Ureter (tissue), 1 donor: ENCODE measurements at places on chromosomes 3 and 15. TPM values are rescaled to one million over a fixed set of nuclear protein-coding genes. Genes with fewer than 3 reads are reported as not detected.

DNA sequence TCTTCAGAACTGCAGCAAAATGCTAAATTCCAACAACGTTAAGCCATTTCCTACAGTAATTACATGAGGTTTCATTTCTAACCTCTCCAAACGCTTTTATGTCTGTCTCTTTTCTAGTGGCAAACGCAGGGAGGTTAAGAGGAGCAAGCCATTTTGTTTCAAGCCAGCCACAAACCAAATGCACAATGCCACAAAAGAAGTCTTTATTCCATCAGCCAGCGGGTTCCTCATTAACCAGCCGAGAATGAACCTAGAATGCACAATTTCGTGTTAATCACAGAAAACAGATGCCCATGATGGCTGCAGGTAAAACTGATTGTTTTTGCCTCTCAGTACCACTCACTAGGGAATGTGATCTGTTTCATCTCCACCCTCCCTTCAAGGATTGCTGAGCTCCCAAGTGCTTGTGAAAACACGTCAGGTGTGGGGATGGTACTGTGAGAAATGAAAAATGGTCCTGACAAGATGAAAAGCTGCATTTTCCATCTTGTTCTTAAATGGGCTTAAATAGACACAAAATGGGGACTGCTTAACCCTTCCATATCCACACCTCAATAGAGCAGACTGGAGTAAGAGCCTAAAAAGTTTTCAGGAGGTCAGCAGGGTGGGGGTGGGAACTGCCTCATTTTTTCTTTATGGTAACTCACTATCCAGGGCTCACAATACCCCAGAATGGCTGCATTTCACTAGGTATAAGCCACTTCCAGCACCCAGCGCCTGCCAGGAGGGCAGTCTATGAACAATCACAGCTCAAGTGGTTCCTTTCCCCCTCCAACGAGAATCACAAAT, 277.1 kb downstream of the MAGI1 start:
- DNase-seq: no peak

Gene PLCD1
- 93.5 TPM for total RNA-seq

GRCh38 chr3:78863306-78864203, 904.2 kb downstream of the ROBO1 start:
- no peak for DNase-seq

Gene LARP6
- total RNA-seq: 19.1 TPM

- DNase-seq: no peak
Observed at GRCh38 chr3:108133858-108134554, 43.2 kb upstream of the CD47 start.

- DNase-seq: no peak
Observed at GRCh38 chr3:169846458-169847193, 23.1 kb downstream of the LRRC31 start.

DNA sequence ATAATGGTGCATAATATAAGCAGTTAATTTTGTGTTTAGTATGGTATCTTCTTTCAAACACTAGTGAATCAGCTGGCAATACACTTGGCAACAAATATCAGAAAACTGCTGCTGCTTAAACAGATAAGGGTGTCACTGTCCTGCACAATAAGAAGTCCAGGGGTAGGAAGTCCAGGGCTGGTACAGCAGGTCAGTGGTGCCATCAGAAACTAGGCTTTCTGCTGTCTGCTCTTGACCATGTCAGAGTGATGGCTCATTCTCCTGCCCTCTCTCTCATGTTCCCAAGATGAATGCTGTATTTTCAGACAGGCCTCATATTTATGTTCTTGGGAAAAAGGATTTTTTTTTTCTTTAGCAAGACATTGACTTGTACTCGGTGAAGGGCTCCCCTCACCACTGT, 9.2 kb upstream of the GRK7 start:
- no peak for DNase-seq

Gene MUC4
- 0.08 TPM for total RNA-seq

Gene NCK1
- 42.0 TPM for total RNA-seq

DNA sequence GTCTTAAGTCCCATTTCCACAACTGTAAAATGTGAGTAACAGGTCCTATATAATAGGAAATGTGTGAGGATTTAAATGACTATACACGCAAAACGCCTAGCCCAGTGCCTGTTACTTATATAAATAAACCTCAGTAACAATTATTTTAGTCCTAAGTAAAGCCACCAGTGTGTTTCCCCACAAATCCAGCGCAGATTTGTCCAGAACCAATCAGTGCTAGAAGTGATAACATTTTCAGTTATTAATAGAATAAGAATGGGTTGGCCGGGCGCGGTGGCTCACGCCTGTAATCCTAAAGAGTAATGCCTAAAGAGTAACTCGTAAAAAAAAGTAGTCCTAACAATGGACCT, 561 bp downstream of the RPAP1 start:
- no peak for DNase-seq

DNA sequence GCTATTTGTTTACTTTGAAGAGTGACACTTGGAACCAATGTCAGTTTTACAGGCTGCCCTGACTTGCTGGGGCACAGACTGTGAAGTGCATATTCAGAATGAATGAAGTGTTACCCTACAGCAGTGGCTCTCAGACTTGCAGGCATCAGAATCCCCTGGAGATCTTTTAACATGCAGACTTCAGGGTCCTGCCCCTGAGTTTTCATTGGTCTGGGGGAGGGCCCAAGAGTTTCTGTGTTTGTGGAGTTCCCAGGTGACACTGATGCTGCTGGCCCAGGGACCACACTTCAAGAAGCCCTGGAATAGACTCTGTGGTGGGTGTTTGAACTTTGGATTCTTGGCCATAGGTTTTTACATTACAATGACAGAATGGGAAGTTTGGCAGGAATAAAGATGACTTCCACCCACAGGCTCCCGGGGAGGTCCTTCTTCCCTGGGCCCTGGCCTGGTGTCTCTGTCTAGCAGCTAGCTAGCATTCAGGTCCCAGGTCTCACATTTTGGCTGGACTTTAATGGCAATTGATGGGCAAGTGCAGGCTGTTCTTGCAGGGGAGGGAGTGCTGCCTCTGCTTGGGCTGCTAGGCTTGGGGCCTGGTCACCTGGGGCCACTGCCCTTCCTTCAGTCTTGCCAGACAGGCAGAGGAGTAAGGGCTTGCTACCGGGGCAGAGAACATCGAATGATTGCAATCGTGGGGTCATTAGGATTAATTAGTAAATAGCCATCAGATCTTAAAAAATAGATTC, 149.0 kb downstream of the APBA2 start:
- DNase-seq: no peak

Gene TTLL13
- total RNA-seq: 0.36 TPM

- DNase-seq: no peak
Observed at GRCh38 chr15:68289621-68290352, 12.2 kb downstream of the FEM1B start.

Gene GPR156
- total RNA-seq: 1.4 TPM

- no peak for DNase-seq
Observed at GRCh38 chr15:75153087-75153486, 48.6 kb upstream of the C15orf39 start.

DNA sequence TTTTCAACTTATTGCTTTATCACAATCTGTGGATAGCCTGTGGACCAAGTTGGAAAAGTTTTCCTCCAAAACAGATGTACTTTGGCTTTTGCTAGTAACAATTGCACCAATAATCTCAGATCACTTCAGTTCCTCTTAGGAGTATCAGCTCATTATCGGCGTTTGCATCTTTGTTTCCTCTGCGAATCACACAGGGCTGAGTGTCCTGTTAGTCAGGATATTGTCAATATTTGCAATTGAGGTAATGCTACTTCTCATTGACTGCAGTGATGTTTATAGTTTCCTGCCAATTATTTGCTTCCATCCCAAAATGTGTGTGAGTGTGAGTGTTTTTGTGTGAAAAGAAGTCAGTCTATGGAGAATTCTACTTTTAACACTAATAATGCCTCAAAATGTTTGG, 545.0 kb downstream of the SI start:
- no peak for DNase-seq

DNA sequence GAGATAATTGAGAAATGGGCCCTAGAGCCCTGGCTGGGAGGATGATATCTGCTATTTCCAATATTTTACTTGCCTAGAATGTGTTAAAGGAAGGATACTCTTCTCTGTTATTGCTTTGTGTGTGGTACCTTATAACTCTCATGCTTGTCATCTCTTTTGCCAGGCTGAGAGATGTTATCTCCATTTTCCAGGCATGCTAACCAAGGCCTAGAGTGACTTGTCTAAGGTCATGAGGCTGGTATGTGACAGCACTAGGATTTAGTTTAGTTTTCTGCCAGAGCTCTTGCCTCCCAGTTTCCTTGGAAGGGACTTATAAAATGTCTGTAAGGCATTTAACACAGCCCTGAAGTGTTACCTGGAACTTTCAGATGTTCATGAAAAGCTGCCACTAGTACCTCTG, 1.4 kb downstream of the CLK3 start:
- DNase-seq: no peak

DNA sequence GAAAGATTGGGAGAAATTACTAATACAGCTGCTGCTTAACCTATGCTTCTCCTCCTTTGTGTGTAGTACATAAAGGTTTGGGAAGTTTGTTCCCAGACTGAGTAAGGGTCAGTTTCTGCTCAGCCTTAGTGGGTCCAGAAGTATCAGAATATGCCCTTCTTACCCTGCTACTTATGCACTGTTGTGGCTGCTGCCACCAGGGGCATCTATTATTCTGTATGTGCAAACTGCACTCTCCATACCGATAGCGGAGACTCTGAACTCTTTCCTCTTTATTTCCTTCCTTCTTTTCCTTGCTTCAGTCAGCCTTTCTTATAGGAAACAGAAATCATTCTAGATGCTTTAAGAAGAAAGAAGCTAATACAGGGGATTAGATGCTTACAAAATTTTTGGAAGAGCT, 4.0 kb downstream of the NEDD4 start:
- no peak for DNase-seq

GRCh38 chr3:195148549-195148948, 122.4 kb downstream of the XXYLT1 start:
- no peak for DNase-seq
